ENCODE measurements at places on chromosomes 16 and 17.

- DNase-seq: peak; percentile 77
Measured at GRCh38 chr16:84040823-84041820, 1.5 kb downstream of the SLC38A8 start.

DNA sequence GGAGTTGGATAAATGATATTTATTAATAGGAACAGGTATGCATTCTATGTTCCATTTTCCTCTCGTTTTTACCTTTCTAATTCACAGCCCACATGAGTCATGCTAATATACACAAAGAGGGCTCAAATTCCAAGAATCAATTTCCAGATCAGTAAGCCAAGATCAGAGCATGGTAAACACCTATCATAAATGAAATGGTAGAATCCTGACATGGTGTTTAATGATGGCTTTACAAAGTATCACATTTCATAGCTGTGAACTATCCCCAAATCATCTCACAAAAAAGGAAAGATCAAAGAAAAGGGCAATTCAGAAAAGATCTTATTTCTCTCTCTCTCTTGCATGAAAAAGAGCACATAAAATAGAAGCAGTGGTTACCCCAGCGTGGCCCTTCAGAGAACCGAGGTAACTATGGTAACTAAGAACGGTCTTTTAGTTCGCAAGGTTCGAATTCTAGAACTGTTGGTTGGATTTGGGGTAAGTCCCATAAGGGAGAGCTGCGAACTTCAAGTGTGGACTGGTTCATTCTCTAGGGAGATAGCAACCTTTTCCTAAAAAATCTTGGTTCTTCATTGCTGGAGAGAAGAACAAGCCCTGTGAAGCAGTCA is 73.0 kb downstream of the MARCHF10 start:
- no peak for DNase-seq

- DNase-seq: peak; percentile 60
Measured at GRCh38 chr17:10316801-10317542, 55.8 kb downstream of the MYH13 start.

GRCh38 chr16:53506254-53506653 is 3.2 kb upstream of the AKTIP start:
- no peak for DNase-seq

DNA sequence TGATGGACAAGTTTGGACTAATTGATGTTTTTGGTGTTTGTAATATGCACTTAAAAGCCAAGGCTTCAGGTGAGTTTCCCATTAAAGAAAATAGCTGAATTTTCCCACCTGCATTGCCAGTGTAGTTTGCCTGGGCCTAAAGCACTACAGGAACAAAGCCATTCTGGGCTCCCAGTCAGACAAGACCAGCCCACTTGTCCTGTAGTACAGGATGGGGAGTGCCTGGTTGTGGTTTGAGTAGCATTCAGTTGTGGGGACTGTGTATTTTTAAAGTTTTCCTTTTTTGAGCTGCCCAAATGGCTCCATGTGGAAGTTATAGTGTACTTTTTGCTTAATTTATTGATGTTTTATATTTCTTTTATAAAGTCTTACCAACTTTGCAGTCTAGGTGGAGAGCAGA is 91.7 kb downstream of the TANGO6 start:
- DNase-seq: no peak

- DNase-seq: peak; percentile 30
Measured at GRCh38 chr17:29358416-29358815, 31.7 kb upstream of the TAOK1 start.

GRCh38 chr17:50630524-50631194 is 4.0 kb upstream of the ABCC3 start:
- peak; percentile 24 for DNase-seq

DNA sequence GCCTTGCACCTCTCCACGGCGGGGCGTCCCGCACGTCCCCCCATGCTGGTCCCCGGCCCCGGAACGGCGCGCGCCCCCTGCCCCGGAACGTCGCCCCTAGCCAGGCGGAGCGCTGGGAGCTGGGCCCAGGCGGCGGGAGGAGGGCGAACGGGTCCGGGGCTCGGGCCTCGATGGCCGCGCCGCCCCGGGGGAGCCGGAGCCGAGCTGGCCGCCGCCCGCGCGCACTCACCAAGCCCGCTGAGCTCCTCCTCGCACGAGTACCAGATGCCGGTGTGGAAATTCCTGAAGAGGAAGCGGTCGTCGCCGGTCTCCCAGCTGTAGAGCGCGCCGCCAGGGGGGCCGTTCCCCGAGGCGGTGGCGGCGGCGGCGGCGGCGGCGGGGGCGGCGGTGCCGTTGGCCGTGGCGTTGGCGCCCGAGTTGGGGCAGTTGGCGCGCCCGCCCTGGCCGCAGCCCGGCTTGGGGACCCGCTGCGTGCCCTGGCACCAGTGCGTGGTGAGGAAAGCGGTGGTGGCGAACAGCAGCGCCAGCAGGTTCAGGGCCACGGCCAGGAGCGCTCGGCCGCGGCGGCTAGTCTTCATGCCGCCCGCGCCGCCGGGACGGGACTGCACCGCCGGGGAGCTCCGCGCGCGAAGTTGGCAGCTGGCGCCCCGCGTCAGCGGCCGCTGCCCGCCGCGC is 530 bp downstream of the GSG1L start:
- peak; percentile 12 for DNase-seq

Measured in EL (cell line).